ENCODE measurements at places on chromosomes 1 and 21. TPM values are rescaled to one million over a fixed set of nuclear protein-coding genes. Genes with fewer than 3 reads are reported as not detected.

RIPPLY3 gene
- total RNA-seq, result under 0.01 TPM

KRTAP19-1 gene
- not detected for total RNA-seq

LUZP1 gene
- total RNA-seq, result 14.3 TPM

ASH1L gene
- 33.7 TPM for total RNA-seq

SOX13 gene
- total RNA-seq, result 0.81 TPM

COA6 gene
- total RNA-seq, result 8.6 TPM

CFHR5 gene
- under 0.01 TPM for total RNA-seq

TFF3 gene
- total RNA-seq, result not detected

DNA sequence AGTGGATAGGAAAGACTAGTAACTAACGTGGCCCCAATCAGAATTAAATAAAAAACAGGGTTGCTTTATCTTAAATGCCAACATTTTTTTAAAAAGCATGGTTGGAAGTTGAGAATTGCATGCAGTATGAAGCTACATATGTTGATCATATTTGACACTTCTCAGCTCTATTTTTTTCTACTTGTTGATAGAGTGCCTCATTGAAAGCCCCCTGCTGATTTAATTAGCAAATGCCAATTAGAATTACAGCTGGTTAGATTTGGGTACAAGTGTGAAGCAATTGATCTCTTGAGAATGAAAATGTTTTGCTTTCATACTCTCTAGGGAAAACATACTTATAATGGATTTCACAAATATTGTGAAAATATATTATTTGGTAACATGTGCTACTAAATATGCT is 40.5 kb downstream of the CHD1L start:
- no peak for DNase-seq

DNA sequence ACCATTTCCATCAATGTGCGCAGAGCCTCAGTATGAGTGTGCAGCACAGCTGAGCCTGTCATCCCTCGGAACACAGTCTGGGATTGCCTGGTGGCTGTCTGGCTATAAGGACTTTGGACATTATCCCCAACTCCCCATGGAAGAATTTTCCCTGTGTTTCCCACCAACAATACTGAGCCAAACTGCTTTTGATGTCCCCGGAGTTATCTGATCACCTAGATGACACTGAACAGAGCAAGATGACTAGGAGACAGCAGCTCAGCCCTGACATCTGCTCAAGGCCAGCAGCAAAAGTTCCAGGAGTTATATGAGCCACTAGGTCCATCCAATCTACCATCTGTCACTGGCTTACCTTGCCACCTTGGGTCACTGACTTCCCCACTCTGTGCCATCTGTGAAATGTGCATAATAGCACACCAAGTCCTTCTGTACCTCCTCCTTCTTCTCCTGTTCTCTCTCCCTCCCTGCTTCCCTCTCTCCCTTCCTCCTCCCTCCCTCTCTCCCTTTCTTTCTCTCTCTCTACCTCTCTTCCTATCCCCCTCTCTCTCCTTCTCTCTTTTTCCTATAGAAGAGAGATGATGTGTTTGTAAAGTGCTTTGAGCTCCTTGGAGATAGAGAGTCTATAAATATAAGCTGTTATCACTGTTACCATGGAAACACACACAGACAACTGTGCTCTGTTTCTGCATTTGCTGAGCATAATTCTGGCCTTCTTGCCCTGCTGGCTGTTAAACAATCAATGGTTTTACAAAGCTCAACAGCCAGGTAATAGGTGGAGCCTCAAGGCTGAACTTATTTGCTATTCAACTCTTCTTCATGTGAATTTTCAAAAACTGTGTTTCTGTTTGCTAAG is 19.7 kb upstream of the ATP1B1 start:
- DNase-seq, result peak; percentile 35

DNA sequence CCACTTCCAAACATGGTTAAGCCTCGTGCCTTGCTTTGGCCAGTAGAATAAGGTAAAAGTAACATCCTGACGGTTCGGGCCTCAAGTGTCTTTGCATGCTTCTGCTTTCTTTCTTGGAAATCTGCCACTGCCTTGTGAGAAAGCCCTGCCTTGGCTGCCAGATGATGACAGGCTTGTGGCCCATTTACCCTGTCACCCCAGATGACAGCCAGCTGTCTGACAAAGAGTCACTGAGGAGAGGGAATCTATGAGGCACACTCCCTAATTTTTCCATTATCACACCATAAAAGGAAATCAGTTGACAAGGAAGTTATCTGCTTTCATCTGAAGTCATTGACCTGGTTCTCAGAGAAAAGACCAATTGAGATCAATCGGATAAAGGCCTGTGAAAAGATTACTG is 199.8 kb downstream of the USH2A start:
- DNase-seq, result no peak

DNA sequence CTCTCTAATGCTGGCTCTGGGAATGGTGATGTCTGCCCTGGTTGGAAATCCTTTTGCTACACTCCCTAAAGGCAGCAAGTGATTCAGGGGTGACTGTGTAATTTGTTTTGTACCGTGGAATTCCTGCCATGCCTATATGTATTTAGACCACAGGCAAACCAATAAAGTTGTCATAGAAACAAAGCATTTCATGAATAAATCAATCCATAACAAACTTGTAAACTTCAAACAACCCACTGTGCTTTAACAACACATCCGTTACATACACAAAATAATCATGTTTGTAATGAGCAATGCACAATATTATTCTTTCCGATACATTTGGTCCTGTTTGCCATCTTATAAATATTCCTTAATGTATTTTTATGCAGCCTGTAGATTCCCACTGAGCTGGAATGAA is 330.3 kb upstream of the SNX7 start:
- no peak for DNase-seq

- DNase-seq, result no peak
Measured at GRCh38 chr1:45620588-45621500, 3.0 kb downstream of the CCDC17 start.

DNA sequence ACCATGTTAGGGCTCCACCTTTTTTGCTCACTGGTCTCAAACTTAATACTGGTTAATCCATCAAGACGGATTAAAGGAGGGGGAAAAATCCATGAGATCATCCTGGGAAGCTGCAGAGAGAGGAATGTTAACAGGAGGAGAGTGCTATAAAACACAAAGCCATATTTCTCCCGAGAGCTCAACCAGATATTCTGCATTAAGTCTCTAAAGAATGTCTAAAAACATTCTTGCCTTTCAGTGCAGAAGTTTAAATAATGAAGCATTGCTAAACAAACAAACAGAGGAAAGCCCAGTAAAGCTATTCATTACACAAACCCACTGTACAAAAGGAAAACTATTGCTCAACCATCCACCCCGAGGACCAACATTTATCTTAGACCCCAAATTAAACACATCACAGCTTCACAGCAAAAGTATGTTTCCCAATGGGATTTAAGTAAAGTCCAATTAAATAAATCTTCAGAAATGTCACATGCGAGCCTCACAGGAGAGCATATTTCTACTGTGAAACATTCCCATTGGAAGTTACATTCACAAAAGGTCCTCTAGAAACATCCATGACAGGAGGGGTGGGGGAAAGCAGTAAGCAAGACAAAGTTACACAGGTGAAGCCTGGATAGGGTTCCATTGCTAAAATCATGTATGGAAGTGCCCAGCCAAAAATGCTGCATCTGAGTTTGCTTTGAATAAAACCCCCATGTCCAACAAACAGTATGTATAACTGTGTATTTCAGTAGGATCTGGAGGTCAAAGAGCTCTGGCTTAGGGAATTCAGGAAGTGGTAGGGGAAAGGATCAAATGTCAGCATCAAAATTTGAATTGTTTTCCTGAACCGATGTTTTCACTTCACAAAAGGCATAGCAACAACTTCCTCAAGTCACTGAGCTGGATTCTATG is 23.3 kb downstream of the DUSP10 start:
- DNase-seq, result no peak

DNA sequence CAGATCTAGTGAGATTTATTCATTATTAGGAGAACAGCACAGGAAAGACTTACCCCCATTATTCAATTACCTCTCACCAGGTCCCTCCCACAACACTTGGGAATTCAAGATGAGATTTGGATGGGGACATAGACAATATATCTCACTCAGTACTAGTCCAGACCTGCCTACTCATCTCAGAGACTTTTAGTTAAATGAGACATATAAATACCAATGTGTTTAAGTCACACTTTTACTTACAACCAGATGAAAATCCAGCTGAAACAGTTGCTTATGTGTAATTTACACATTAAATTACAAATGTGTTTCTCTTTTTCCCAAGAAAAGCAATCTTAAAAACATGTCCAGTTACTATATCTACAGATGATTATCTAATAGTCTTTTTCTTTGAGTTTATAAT is 1145.6 kb downstream of the KCNT2 start:
- no peak for DNase-seq

DNA sequence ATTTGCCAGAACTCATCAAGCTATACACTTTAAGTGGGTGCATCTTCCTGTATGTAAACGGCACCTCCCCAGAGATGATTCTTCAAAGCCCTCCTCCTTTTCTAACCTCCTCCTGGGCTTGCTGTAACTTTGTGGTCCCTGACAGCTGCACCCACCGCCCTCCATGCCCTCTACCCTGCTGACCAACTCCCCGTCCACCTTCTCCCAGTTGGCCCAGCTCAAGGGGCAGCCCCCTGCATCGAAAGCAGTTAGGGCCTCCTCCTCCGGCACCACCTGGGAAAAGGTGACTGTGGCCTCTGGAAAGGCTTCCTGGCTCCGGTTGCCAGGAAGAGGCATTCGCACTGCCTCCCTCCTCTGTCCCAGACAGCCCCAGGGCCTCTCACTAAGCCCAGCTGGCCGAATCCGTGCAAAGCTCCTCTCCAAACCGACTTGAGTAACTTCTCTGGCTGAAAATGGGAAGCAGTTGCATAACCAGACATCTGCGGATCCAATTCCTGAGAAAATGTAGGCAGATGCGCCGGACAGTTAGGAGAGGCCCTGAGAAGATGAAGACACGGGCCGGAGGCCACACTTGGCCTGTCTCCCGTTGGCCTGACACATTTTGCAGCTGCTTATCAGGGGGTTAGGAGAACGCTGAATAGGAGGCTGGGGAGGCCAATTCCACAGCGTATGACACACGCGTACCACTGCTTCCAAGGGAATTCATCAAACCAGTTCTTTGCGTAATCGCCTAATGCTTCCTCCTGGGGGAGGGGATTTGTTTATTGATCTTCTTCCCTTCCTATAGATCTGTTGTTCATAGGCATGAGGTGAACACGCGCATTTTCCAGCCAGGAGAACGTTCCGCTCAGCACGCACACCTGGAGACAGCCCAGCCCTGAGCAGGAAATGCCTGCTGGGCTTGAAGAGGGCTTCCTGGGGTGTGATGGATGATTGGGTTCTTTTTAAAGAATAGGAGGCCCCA is 48.7 kb upstream of the COL6A2 start:
- DNase-seq, result no peak

GRCh38 chr1:29876902-29877301 is 640.6 kb downstream of the PTPRU start:
- DNase-seq, result no peak

GRCh38 chr1:243469497-243469896 is 213.7 kb downstream of the SDCCAG8 start:
- DNase-seq, result no peak

DNA sequence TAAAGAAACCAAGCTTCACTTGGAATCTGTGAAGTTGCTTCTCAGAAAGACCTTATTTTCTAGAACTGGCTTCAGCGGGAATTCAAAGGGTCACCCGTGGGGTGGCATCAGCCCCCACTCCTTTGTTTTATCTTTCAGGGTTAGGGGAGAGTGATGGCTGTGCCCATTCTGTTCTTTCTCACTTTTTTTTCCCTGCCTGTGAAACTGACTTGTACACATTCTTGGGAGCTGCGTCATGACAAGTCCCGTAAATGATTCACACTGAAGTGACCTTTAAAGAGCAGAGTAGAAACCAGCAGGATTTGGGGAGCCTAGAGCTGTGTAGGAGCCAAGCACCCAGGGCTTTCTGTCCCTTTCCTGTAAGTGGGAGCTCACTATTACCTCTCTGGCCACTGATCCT is 43.8 kb downstream of the SLC44A3 start:
- no peak for DNase-seq

GRCh38 chr1:41571041-41571440 is 86.6 kb upstream of the EDN2 start:
- DNase-seq, result no peak

DNA sequence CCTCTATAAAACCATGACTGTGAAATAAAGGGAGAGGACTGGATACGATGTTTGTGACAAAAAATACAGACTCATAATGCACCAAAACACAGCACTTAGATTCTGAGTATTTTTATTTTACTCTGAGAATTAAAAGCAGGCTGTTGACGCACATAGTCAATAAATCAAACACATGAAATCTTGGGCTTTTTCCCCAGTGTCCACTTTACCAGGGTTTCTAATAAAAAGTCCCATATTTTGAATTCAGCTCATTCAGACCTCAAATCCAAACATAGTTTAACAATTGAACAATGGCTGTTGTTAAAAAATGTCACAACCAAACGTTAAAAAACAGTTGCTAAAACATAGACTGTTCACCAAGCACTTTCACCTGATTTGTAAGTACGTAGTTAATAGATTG is 553.4 kb downstream of the LTN1 start:
- no peak for DNase-seq

- no peak for DNase-seq
Measured at GRCh38 chr1:170471398-170472053, 60.4 kb upstream of the GORAB start.

DNA sequence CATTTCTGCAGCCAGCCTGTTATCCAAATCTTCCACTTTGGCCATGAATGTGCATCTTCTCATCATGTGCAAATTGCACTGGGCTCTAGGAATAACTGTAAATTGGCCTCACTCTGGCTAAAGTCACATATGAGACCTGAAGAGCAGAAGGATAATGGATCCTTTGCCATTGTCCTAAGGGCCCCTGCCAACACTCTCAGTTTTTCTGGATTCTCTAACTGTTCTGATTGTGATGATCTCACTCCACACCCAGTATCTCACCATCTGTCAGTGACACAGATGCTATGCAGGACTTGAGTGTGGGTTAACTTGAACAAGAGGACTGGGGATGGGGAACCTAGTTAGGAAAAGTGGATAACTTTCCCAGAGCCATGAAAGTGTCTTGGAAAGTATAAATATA is 8.5 kb upstream of the FYB2 start:
- DNase-seq, result no peak

GRCh38 chr1:209491031-209491430 is 92.5 kb upstream of the CAMK1G start:
- no peak for DNase-seq
